ENCODE measurements at places on chromosomes 12 and 14.

DNA sequence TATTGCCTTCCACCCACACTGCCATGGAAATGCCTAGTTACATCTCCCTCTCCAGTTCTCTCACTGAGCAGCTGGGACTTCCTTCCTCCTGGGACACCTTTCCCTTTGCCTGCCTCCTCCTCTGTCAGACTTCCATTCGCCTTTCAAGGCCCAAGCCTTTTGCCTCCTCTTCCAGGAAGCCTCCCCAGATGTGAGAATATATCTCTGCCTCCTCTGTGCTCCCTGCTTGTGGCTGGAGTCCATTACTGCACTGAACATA is 3.1 kb downstream of the IFI27L2 start:
- DNase-seq = no peak

- no peak for DNase-seq
These were observed 190.1 kb downstream of the MED13L start for GRCh38 chr12:116087399-116087798.

GRCh38 chr12:65896743-65897142 is 72.5 kb downstream of the HMGA2 start:
- DNase-seq = no peak

GRCh38 chr12:63982604-63983295 is 138.2 kb downstream of the SRGAP1 start:
- DNase-seq = no peak

GRCh38 chr12:55847033-55847432 is 4.3 kb upstream of the MMP19 start:
- DNase-seq = no peak

Measured in activated CD8-positive, alpha-beta memory T cell treated with anti-CD3 and anti-CD28 coated beads, Interleukin-2, amount 50 U/mL, for 4 hours (primary cell).